ENCODE measurements at places on chromosomes 2 and 18. TPM values are rescaled to one million over a fixed set of nuclear protein-coding genes. Genes with fewer than 3 reads are reported as not detected.

The TMEM87B gene
- polyA plus RNA-seq, result 12.1 TPM

The LTBP1 gene
- 216 TPM for polyA plus RNA-seq

The REG1B gene
- not detected for polyA plus RNA-seq

The HOXD1 gene
- not detected for polyA plus RNA-seq

The FAM161A gene
- 9.4 TPM for polyA plus RNA-seq

Data from cardiac muscle cell (in vitro differentiated cells and primary cell).